ENCODE measurements at places on chromosomes 12 and 14. TPM values are rescaled to one million over a fixed set of nuclear protein-coding genes. Genes with fewer than 3 reads are reported as not detected.

KRT71 gene
- not detected for polyA plus RNA-seq

STON2 gene
- 6.2 TPM for polyA plus RNA-seq

GRCh38 chr12:66025477-66025876, 105.1 kb downstream of the LLPH start:
- DNase-seq, result no peak
- peaks cover 2% of the 10 kb centered on the region for H3K27me3 ChIP-seq
- H3K27ac ChIP-seq, result no peak overlapping the region
- no peak overlapping the region for H3K4me3 ChIP-seq

DNA sequence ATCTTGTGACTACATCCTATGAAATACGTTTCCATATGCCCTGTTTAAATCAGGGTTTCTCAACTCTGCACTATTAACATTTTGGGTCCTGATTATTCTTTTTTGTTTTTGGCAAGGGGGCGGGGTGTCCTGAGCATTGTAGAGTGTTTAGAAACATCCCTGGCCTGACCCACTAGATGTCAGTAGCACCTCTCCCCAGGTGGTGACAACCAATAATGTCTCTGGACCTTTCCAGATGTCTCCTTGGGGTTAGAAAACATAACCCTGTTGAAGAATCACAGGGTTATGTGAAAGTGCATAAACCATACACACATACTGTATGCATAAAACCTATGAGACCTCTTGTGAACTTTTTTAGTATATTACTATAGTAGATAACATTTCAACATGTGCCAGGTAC, 1.4 kb downstream of the ACAD10 start:
- peaks cover 15% of the 10 kb centered on the region for H3K4me1 ChIP-seq
- DNase-seq, result no peak
- H3K27me3 ChIP-seq, result no peaks in the 10 kb centered on the region
- H3K36me3 ChIP-seq, result peaks cover 13% of the 10 kb centered on the region

- no peak for DNase-seq
- peaks cover 72% of the 10 kb centered on the region for H3K27me3 ChIP-seq
These were observed 20.1 kb upstream of the TBX3 start for GRCh38 chr12:114704096-114704495.

DNA sequence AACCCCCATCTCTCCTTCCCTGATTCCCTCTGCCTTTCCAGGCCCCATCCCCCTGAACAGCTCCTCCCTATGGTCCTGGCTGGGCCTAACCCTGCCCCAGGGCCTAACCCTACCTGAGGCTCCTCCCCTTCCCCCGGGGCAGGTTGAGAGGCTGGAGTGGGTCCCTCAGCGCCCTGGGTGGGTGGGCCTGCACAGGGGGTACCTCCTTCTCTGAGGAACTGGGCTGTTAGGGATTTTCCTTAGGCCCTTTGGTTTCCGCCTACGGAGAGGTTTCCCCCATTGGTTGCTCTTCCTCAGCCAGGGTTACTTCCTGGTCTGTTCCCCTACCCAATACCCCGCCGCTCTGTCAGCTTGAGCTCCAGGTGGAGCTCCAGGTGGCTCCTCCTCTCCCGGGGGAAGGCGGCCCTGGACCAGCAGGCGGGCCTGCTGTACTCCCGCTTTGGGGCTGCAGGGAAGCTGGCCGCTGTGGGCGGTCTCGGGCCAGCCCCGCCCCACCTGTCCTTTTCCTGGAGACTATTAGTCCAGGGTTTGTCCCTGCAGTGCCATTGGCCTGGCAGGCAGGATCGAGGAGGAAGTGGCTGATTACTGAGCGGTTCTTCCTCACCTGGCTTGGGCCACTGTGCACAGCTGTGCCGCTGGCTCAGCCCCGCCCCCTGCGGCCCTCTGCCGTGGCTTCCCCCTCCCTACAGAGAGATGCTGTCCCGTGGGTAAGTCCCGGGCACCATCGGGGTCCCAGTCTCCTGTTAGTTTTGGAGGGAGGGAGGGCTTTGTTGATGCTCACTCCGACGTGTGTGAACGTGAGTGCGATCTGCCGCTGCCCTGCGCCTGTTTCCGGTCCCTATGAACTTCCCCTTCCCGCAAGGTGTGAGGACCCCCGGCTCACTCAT, 2.5 kb downstream of the C12orf57 start:
- peak overlapping the region; percentile 17 for H3K27ac ChIP-seq
- no peaks in the 10 kb centered on the region for H3K27me3 ChIP-seq
- peak; percentile 67 for DNase-seq
